ENCODE measurements at places on chromosomes 12 and 14. TPM values are rescaled to one million over a fixed set of nuclear protein-coding genes. Genes with fewer than 3 reads are reported as not detected.

SLC24A4 gene
- total RNA-seq, result 0.50 TPM

GRCh38 chr14:73241481-73242165, 4.3 kb downstream of the PAPLN start:
- DNase-seq, result peak; percentile 52

DNA sequence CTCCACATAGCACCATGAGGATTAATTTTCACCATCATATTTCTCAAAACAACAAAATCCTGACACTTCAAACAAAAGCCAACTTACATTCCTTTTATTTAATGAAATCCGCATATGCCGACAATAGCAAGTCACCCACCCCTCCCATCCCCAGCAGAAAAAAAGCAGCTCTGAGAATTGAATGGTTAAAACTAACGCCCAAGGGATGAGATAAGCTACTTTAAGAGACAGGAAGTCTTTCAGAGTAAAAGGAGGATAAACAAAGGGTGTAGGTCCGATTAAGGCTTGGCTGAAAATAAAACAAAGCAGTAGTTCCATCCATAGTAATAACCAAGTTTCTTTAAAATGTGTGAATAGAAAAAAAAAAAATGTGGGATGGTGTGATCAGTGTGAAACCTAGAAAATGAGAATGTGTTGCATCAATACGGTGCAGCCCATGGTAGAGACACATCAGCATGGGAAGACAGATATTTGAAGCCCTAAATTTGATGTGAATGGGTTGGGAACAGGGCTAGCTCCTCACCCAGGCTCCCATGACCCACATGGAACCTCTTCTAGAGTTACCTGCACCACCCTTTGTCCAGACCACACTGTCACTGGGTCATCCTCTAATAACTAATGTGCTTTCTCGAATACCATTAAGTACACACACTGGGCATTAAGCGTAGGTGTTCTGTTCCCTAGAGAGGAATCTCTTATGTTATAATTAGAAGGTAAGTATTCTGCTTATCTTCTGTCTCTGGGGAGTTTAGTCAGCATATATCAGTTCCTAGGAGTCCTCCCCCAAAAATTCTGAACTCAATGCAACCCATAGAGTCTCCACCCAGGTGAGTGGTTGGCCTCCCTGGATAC, 31.7 kb downstream of the RTRAF start:
- DNase-seq, result no peak

- no peak for DNase-seq
These were observed 286.4 kb downstream of the NELL2 start for GRCh38 chr12:44589697-44590096.

DNA sequence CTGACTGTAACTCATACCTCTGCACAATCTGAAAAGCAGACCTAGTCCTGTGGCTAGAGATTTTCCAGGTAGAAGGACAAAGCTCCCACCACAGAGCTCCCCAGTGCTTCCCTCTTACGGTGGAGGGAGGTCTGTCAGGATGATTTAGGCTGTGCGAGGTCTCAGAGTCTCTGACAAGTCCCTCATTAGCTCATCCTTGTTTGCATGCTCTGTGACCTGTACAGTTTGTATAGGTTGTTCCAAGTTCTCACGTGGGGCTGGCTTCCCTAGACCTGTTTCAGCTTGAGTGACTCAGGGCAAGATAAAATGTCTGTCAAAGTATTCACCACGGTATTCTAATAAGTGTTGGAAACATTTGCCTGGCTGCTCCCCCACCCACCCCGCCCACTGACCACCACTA, 34.8 kb downstream of the ASCL1 start:
- DNase-seq, result no peak

DNA sequence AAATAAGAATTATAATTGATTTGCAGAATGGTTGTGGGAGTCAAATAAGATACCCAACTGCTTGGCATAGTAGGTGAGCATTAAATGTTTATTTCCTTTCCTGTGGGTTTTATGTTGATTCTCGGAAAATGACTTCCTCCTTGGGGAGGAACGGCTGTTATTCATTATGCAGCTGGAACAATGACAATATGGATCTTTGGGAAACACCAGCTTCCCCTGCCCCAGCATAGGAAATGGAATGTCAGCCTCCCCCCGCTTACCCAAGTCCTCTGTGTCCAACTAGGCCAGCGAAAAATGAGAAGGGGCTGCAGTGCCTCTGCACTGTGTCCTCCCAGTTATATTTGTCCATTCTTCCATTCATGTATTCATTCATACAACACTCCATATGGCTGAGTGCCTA, 11.7 kb upstream of the CCDC177 start:
- no peak for DNase-seq

GRCh38 chr14:88227693-88228092, 95.4 kb downstream of the KCNK10 start:
- no peak for DNase-seq

DNA sequence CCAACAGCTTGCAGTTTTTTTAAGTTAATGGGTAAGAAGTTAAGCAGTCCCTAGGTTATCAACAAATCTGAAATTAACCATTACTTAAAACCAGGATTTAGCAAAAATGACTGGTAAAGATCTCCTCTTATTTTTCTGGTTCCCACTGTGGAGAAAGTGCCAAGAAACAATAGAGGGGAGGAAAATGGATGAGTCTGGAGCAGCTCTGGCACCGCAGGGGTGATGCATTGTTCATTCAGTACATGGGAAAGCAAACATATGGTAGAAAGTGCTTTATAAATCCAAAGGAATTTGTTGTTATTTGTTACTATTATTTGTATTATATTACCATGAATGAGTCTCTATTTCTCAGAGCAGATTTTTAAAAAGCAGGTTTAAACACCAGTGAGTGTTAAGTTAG, 92.2 kb downstream of the DYRK2 start:
- no peak for DNase-seq

All from right cardiac atrium (tissue), 5 donors.